Stimulated activated CD8-positive, alpha-beta memory T cell treated with anti-CD3 and anti-CD28 coated beads, Interleukin-15, amount 100 ng/mL, for 4 hours (primary cell): ENCODE measurements at places on chromosomes 1 and 21.
A peak's percentile ranks its signal among the peaks of the same experiment; 100 is the strongest.

DNA sequence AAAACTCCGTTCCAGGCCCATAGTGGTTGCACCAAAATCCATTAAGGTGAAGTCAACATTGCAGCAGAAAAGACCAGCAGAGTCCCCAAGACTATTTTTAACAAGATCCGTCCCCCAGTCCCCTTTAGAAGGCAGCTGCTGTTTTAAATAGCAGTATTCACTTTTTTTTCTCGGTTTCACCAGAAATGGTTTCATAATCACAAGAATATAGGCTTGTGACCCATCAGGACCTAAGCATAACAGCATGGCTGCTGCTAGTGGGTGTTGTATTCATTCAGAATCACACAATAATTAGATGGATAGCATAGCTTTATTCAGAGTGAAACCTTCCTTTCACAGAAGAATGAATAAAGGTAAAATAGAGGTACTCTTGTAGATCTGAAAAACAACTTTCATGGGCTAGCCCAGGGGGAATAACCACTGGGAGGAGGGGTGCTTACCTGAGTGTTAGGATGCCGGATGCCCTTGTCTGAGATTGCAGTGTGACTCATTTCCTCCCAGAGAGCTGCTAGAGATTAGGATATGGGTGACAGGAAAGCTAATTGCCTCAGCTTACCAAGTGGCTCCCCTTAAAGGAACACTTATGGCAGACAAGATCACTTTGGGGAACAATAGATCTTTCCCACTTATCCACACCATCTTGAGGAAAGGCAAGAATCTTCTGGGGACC lies 35.0 kb downstream of the ACKR1 start:
- no peak for DNase-seq

GRCh38 chr21:45845063-45845769 lies 136.4 kb upstream of the COL6A1 start:
- DNase-seq, result no peak

DNA sequence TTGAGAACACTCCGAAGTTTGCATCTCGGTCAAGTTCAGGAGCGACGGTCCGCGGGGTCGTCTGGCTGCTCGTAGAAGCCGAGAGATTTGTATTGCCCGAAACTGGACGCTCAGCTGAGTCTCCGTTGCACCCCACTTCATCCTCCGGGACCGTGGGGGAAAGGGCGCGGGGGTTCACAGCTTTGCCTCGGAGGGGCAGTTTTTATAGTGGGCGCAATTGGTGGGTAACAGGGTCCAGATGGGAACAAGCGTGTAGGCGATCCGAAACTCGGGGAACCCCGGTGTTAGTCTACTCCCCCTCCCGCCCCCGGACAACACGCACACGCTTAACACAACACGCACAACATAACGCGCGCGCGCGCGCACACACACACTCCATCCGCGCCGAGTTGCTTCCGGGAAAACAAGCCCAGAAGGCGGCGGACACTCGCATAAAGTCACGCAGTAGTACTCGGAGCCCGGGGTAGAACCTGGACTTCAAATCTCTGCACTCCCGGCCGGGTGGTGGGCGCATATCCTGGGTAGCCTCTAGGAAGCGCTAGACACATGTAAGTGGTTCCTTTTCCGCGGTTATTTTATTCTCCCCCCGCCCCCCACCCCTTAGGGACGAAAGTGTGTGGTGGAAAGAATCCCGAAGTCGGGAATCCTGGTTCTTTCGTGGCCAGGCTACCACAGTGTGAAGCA lies 1.1 kb upstream of the JUN start:
- peak; percentile 65 for DNase-seq

GRCh38 chr1:71908303-71908702 lies 374.0 kb downstream of the NEGR1 start:
- DNase-seq, result no peak

DNA sequence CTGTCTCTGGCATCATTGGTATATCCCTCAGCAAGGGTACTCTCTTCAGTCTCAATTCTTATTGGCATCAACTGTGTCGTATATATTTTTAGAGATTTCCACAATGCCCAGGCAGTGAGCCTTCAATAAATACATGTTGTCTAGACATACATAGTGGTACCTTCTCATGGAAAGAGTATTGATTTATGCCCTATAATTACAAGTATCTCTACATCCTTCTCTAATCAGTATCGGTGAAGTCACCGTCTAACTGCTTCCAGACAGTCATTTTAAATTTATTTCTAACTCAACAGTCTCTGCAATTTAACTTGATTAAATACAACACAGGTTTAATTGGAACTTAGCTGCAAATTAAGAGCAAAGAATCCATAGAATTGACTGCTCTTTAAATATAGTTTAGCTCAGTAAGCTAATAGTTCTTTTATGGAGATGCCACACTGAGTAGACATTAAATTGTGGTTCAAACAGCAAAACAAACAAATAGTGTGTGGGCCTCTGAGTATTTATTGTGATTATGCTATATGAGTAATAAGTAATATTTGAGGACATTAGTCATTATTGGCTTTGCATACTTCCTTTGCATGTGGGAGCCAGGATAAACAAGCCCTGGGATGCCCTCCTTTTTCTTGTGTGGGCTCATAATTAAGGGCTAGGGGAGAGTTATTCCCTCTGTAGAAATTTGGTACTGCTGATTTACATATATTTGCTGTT lies 126.9 kb upstream of the DUSP10 start:
- DNase-seq, result no peak

GRCh38 chr1:42183957-42184268 lies 19.4 kb upstream of the GUCA2A start:
- DNase-seq, result no peak

GRCh38 chr1:227666286-227666685 lies 68.8 kb downstream of the JMJD4 start:
- DNase-seq, result no peak

GRCh38 chr1:41353744-41354143 lies 7.5 kb upstream of the FOXO6 start:
- DNase-seq, result no peak
